Activated T-helper 2 cell treated with anti-CD3 and anti-CD28 coated beads, Interferon-gamma antibody, Interleukin-2, Interleukin-4, amounts not matched to agents 10 μg/mL and 5 μg/mL and 100 μg/mL, durations not matched to agents 14 hours and 24 hours and 36 hours (primary cell): ENCODE measurements at places on chromosomes 2 and 18. TPM values are rescaled to one million over a fixed set of nuclear protein-coding genes. Genes with fewer than 3 reads are reported as not detected.

Gene GRB14
- not detected in 2 replicates for total RNA-seq

Gene ANTXR1
- total RNA-seq: 0.05 TPM in 1 of 2 replicates, not detected in the other

Gene MAP3K20
- 26.5 and 26.8 TPM in 2 replicates for total RNA-seq

Gene SLC38A11
- total RNA-seq: not detected in 2 replicates

Gene REG3G
- total RNA-seq: not detected in 2 replicates

Gene DPYSL5
- 0.05 TPM in 1 of 2 replicates, not detected in the other for total RNA-seq

Gene ZAP70
- 231 and 234 TPM in 2 replicates for total RNA-seq

DNA sequence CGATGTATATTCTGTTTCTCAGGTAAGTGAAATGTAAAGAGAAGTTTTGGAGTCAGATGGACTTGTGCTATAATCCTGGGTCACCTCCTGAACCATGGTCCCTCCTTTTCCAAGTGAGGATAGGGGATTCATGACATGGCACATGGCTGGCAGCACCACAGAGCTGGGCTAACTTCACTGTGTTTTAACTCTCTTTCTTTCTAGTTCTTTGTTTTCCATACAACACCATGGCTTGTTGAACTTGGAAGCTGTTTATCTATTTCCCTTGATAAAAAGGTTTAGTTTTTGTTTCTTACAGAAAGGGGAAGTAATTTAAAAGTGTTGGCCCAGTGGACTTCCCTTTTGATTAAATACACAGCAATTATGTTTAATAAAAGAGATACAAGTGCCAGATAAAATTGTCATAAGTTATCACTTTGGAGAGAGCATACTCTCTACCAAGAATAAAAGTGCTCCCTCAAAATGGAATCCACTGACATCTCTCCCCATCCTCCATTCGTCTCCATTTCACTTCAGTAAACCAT lies 90.4 kb downstream of the PLCL1 start:
- peaks cover 32% of the 10 kb centered on the region for H3K4me1 ChIP-seq
- no peak overlapping the region for H3K4me3 ChIP-seq
- no peak overlapping the region for H3K27ac ChIP-seq
- DNase-seq: no peak
- peaks cover 10% of the 10 kb centered on the region for H3K27me3 ChIP-seq

- no peak overlapping the region for H3K4me3 ChIP-seq
- no peak overlapping the region for H3K27ac ChIP-seq
- H3K27me3 ChIP-seq: no peaks in the 10 kb centered on the region
- DNase-seq: no peak
- H3K36me3 ChIP-seq: peaks cover 22% of the 10 kb centered on the region
Observed at GRCh38 chr2:229882583-229882982, 39.2 kb downstream of the TRIP12 start.

DNA sequence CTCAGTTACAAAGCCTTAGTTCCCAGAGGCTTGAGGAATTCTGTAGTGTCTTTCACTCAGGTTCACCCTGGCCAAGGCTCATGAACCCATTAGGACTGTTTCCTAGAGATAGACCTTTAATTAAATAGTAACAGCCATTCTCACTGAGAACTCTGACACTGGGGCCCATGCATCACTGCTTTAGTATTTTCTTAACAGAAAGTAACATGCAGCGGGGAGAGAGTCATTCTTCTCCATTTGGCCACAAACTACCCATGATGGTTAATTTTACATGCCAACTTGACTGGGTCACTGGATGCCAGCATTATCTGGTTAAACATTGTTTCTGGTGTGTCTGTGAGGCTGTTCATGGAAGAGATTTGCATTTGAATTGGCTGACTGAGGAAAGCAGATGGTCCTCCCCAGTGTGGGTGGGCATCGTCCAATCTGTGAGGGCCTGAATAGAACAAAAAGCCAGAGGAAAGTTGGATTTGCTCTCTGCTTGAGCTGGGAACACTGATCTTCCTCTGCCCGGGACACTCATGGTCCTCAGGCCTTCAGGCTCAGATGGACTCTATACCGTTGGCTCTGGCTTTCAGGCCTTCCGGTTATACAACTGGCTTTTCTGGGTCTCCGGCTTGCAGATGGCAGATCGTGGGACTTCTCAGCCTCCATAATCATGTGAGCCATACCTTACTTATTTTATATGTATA lies 5.6 kb upstream of the CPLX4 start:
- H3K36me3 ChIP-seq: peaks cover 35% of the 10 kb centered on the region
- DNase-seq: no peak
- H3K27ac ChIP-seq: no peak overlapping the region
- H3K4me1 ChIP-seq: no peaks in the 10 kb centered on the region

GRCh38 chr2:120927265-120927628 lies 191.6 kb downstream of the GLI2 start:
- H3K36me3 ChIP-seq: no peaks in the 10 kb centered on the region
- no peaks in the 10 kb centered on the region for H3K27me3 ChIP-seq
- H3K27ac ChIP-seq: no peak overlapping the region

DNA sequence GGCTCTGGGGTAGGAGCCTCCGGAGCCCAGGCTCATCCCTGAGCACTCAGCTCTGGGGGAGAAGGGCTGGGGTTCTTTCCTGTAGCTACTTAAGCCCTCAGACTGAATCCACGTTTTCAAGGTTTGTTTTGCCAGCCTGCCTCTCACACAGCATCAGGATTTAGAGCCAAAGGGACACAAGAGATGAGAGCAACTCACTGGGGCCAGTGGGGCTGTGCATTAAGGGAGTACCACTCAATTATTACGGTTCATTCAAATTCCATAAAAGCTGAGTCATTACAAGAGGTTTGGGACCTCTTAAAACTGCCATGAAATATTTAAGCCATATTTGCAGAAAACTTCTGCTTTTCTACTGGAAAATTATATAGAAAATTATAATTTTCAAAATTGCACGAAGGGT lies 17.1 kb upstream of the SNED1 start:
- no peak for DNase-seq
- H3K4me1 ChIP-seq: no peaks in the 10 kb centered on the region
- peaks cover 1% of the 10 kb centered on the region for H3K27me3 ChIP-seq
- H3K4me3 ChIP-seq: no peak overlapping the region
- H3K36me3 ChIP-seq: no peaks in the 10 kb centered on the region

GRCh38 chr2:215450188-215451011 lies 14.5 kb upstream of the FN1 start:
- no peak for DNase-seq
- no peaks in the 10 kb centered on the region for H3K36me3 ChIP-seq
- peaks cover 30% of the 10 kb centered on the region for H3K27me3 ChIP-seq
- H3K27ac ChIP-seq: no peak overlapping the region

DNA sequence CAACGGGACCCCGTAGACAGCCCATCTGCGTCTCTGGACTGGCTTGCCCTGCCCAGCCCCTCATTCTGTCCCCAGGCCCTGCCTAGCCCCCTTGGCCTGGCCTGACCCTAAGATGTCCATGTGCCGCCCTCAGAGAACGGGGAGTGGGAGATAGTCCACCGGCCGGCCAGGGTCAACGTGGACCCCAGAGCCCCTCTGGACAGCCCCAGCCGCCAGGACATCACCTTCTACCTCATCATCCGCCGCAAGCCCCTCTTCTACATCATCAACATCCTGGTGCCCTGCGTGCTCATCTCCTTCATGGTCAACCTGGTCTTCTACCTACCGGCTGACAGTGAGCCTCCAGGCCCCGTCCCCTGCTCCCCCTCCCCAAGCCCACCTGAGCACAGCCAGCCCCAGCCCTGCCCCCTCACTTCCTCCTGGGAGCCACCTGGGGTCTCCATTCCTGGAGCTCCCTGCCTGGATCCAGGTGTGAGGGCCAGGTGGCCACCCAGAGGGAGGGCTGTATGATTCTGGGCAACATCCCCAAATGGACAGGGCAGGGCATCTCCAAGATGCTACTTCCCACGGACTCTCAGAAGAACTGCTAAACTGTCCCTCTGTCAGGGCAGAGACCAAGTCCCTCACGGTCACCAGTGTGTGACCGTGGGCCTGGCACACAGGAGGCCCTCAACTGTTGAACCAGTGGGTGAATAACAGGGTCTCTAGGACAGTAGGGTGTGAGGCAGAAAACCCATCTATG lies 4.0 kb downstream of the CHRND start:
- H3K36me3 ChIP-seq: no peaks in the 10 kb centered on the region
- peaks cover 4% of the 10 kb centered on the region for H3K4me1 ChIP-seq
- no peak overlapping the region for H3K27ac ChIP-seq
- H3K27me3 ChIP-seq: peaks cover 16% of the 10 kb centered on the region
- no peak for DNase-seq

DNA sequence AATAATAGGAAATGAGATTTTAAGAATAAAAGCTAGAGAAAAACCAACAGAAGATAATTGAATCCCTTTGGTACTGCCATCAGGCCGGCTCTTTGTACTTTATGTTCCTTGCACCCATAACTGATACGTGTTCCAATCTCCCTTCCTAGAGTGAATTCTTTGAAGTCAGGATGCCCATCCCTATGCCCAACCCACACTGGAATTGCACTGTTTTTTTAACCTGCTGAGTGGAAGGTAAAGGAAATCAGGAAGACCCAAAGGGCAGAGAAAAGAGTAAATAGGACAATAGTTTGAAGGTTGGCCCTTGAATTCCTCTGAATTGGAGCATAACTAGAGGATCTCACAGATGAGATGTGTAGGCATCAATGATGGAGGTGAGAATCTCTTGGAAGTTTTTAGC lies 4.4 kb upstream of the ATG16L1 start:
- no peak overlapping the region for H3K4me3 ChIP-seq
- H3K27me3 ChIP-seq: no peaks in the 10 kb centered on the region
- H3K27ac ChIP-seq: peak overlapping the region; percentile 88
- no peaks in the 10 kb centered on the region for H3K36me3 ChIP-seq

DNA sequence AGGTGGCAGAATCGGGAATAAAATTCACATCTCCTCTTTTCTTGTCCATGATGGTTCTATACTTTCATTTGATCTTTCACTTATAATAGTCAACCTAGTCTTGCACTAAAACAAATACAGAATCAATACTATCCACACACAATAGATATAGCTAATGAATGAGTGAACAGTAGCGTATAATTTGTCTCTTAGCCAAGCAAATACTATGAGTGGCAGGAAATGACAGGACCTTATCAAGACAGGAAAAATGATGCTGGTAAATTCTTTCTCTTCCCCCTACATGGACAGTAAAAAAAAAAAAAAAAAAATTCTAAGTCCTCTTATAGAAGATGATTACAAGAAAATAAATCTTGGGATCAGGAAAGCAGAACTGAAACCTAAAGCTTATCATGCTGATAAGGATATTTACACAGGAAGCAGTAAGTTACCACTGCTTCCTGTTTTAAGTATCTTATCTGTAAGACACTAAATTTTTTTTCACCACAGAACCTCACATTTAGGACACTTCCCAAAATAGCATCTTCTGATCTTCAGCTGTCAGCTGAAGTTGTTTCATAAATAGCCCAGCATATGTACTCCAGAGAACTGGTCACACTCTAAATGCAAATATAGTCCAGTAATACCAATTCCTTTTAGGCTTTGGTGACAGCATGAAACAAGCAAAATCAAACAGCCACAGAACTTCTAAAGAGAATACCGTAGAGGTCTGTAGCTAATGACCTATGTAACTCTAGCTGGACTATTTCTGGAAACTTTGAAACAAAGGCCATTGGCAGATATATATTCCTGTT lies 27.0 kb downstream of the IRS1 start:
- peak overlapping the region; percentile 43 for H3K4me3 ChIP-seq
- H3K27ac ChIP-seq: no peak overlapping the region
- no peak for DNase-seq
- H3K36me3 ChIP-seq: peaks cover 4% of the 10 kb centered on the region
- H3K27me3 ChIP-seq: peaks cover 42% of the 10 kb centered on the region

- H3K27ac ChIP-seq: peak overlapping the region; percentile 23
- H3K4me1 ChIP-seq: peaks cover 13% of the 10 kb centered on the region
- H3K4me3 ChIP-seq: no peak overlapping the region
- peaks cover 6% of the 10 kb centered on the region for H3K27me3 ChIP-seq
- no peak for DNase-seq
- H3K36me3 ChIP-seq: no peaks in the 10 kb centered on the region
Observed at GRCh38 chr2:170396799-170397459, 219.0 kb downstream of the MYO3B start.

GRCh38 chr2:12728221-12728777 lies 11.6 kb downstream of the TRIB2 start:
- no peaks in the 10 kb centered on the region for H3K27me3 ChIP-seq
- peaks cover 85% of the 10 kb centered on the region for H3K36me3 ChIP-seq
- H3K27ac ChIP-seq: peak overlapping the region; percentile 25
- H3K4me1 ChIP-seq: peaks cover 56% of the 10 kb centered on the region
- peak; percentile 75 for DNase-seq

- H3K4me3 ChIP-seq: no peak overlapping the region
- no peak for DNase-seq
- H3K4me1 ChIP-seq: peaks cover 3% of the 10 kb centered on the region
- H3K27me3 ChIP-seq: peaks cover 13% of the 10 kb centered on the region
- no peaks in the 10 kb centered on the region for H3K36me3 ChIP-seq
- no peak overlapping the region for H3K27ac ChIP-seq
Observed at GRCh38 chr18:35526495-35527059, 28.8 kb upstream of the INO80C start.

- H3K27me3 ChIP-seq: no peaks in the 10 kb centered on the region
- no peak overlapping the region for H3K4me3 ChIP-seq
- H3K36me3 ChIP-seq: peaks cover 24% of the 10 kb centered on the region
- no peak for DNase-seq
- peaks cover 16% of the 10 kb centered on the region for H3K4me1 ChIP-seq
- H3K27ac ChIP-seq: no peak overlapping the region
Observed at GRCh38 chr2:24544456-24545115, 53.5 kb downstream of the NCOA1 start.

- no peak overlapping the region for H3K4me3 ChIP-seq
- H3K36me3 ChIP-seq: no peaks in the 10 kb centered on the region
- DNase-seq: no peak
- H3K27ac ChIP-seq: no peak overlapping the region
- H3K27me3 ChIP-seq: no peaks in the 10 kb centered on the region
Observed at GRCh38 chr2:239811111-239811781, 213.9 kb downstream of the NDUFA10 start.

- H3K27ac ChIP-seq: no peak overlapping the region
- no peaks in the 10 kb centered on the region for H3K4me1 ChIP-seq
- DNase-seq: no peak
- H3K4me3 ChIP-seq: no peak overlapping the region
- H3K27me3 ChIP-seq: peaks cover 17% of the 10 kb centered on the region
Observed at GRCh38 chr18:45621061-45621511, 5.8 kb downstream of the SLC14A2 start.

GRCh38 chr2:20350753-20351554 lies at the start of gene PUM2:
Gene PUM2, minus strand, starts transcription at chr2:20350844. Its CDS starts 23,484 bp downstream, at chr2:20327360.
- H3K4me3 ChIP-seq: peak within 1 kb of the TSS; percentile 93
- H3K36me3 ChIP-seq: peaks cover 34% of the 10 kb centered on the region
- H3K27ac ChIP-seq: peak within 1 kb of the TSS; percentile 92
- H3K27me3 ChIP-seq: no peaks in the 10 kb centered on the region

GRCh38 chr2:29940706-29941105 lies 19.3 kb upstream of the ALK start:
- H3K36me3 ChIP-seq: no peaks in the 10 kb centered on the region
- H3K27ac ChIP-seq: no peak overlapping the region
- H3K4me1 ChIP-seq: no peaks in the 10 kb centered on the region
- peaks cover 1% of the 10 kb centered on the region for H3K27me3 ChIP-seq

GRCh38 chr18:57802213-57803102 lies 657 bp downstream of the ATP8B1 start:
- H3K27me3 ChIP-seq: peaks cover 52% of the 10 kb centered on the region
- H3K27ac ChIP-seq: no peak overlapping the region
- no peaks in the 10 kb centered on the region for H3K36me3 ChIP-seq
- DNase-seq: no peak
